ENCODE measurements at places on chromosomes 4 and X.

- DNase-seq = no peak
Measured at GRCh38 chrX:120517936-120518335, 42.8 kb downstream of the CUL4B start.

DNA sequence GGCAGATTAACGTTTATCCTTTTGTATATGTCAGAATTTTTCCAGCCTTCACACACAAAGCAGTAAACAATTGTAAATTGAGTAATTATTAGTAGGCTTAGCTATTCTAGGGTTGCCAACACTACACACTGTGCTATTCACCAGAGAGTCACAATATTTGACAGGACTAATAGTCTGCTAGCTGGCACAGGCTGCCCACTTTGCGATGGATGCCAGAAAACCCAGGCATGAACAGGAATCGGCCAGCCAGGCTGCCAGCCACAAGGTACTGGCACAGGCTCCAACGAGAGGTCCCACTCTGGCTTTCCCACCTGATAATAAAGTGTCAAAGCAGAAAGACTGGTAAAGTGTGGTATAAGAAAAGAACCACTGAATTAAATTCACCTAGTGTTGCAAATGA is 94.8 kb downstream of the TET2 start:
- no peak for DNase-seq

DNA sequence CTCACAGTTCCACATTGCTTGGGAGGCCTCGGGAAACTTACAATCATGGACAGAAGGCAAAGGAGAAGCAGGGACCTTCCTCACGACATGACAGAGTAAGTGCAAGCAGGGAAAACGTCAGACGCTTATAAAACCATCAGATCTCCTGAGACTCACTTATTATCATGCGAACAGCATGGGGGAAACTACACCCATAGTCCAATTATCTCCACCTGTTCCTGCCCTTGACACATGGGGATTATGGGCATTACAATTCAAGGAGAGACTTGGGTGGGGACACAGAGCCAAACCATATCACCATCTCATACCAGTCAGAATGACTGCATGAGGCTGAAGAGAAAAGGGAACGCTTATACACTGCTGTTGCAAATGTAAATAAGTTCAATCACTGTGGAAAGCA is 1066.9 kb upstream of the PCDH7 start:
- no peak for DNase-seq

DNA sequence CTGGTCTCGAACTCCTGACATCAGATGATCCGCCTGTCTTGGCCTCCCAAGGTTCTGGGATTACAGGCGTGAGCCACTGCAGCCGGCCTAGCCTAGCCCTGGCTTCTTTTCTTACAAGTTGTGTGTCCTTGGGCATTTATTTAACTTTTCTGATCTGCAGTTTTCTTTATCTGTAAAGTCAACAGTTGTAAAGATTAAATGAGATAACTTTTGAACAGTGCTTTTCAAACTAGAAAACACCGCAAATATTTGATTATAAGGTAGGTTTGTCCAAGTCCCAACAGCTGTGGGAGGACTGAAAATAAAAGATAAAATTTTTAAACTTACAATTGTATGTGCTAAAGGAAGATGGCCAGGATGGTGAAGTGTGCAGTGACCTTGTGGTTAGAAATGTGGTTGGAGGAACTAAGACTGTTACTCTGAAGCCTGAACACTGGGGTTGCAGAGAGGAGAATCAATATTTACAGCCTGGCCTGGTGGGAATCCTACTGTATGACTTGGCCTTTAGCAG is 44.8 kb downstream of the GSX2 start:
- DNase-seq = no peak

GRCh38 chrX:109710181-109710580 is 22.9 kb downstream of the ACSL4 start:
- no peak for DNase-seq

DNA sequence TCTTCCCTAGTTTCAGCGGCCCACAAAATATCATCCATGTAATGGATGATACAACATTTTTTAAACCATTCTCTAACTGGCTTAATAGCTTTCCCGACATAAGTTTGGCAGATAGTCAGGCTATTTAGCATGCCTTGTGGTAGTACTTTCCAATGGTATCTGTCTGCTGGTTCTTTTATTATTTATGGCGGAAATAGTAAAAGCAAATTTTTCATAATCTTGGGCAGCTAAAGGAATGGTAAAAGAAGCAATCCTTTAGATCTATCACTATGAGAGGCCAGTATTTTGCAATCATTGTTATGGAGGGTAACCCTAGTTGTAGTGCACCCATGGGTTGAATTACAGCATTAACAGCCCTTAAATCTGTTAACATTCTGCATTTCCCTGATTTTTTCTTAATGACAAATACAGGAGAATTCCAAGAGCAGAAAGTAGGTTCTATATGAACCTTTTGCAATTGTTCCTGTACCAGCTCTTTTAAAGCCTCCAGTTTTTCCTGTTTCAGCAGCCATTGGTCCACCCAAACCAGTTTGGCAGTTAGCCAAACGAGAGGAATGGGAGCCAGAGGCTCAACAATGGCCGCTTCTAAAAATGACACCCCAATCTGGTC is 14.3 kb upstream of the HSD17B11 start:
- no peak for DNase-seq

DNA sequence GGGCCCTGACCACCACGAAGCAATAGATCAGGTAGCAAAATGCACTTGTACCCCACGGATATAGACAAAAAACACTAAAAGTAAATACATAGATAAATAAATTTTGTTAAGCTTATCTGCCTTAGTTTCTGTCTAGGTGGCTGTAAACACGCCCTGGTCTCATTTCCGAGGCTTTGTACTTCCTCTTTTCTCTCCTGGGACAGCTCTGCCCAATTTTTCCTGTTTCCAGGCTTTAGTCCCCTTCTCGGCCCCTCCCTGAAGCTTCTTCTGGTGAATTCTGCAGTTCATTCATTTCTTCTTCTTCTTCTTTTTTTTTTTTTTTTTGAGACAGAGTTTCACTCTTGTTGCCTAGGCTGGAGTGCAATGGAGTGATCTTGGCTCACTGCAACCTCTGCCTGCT is 73.4 kb upstream of the STOX2 start:
- no peak for DNase-seq

DNA sequence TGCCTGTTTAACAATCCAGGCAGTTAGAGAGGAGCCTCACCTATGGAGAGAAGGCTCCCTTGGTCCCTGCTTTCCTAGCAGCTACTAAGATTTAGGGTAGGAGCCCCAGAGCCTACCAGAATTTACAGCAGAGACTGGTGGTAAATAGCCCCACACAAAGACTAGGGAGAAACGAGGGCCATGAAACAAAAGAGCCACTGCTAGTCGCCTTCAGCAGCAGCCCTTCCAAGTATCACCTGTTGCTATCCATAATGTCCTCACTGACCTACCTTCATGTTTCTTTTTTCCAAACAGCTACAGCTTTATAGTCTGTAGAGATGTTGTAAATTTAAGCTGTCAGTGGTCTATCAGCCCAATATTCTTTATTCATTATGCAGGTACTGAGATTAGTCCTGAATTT is 25.3 kb downstream of the ARHGEF6 start:
- DNase-seq = no peak

- no peak for DNase-seq
Measured at GRCh38 chr4:1207157-1207470, 34.7 kb upstream of the SPON2 start.

- DNase-seq = no peak
Measured at GRCh38 chr4:148740701-148741100, 298.5 kb upstream of the NR3C2 start.
